ENCODE measurements at places on chromosomes 2 and 18.
A peak's percentile ranks its signal among the peaks of the same experiment; 100 is the strongest.

- DNase-seq = no peak
Measured at GRCh38 chr2:217954469-217954868, 48.3 kb downstream of the TNS1 start.

GRCh38 chr18:79608535-79608934 lies 71.1 kb upstream of the CTDP1 start:
- no peak for DNase-seq

- DNase-seq = peak; percentile 36
Measured at GRCh38 chr2:231211486-231211885, 13.1 kb downstream of the ARMC9 start.

DNA sequence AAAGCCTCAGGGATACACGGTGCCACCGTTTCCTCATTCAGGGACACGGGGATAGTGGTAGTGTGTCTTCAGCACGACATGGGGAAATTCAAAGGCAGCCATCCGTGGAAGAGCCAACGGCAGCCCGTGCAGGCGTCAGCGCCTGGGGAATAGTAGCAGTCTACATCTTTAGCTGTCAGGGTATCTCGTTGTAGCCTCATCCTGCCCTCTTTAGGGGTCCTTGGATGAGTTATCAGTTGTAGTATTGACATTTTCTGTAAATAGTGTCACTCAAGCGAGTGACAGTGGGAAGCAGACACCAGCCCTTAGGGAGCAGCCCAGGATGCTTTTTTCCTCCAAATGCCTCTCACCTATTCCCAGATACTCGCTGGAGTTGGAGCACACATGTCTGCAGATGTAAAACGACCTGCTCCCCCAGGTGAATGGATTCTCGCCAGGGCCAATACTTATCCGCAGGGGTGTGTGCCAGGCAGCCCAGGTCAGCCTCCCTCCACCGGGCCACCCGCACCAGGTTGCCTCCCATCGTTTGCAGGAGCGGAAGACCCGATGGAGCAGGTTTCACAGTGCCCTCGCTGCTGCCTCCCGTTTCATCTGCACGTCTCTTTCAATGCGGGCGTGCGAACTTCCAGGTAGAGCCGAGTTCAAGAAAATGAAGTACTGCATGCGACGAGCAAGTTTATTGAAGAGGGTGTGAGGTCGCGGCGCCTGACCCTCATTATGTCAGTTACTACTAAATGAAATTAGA lies 41.0 kb downstream of the AGAP1 start:
- no peak for DNase-seq

- no peak for DNase-seq
Measured at GRCh38 chr2:159136391-159136790, 150.1 kb downstream of the WDSUB1 start.

GRCh38 chr2:234292962-234293243 lies 204.0 kb downstream of the ARL4C start:
- DNase-seq = no peak

DNA sequence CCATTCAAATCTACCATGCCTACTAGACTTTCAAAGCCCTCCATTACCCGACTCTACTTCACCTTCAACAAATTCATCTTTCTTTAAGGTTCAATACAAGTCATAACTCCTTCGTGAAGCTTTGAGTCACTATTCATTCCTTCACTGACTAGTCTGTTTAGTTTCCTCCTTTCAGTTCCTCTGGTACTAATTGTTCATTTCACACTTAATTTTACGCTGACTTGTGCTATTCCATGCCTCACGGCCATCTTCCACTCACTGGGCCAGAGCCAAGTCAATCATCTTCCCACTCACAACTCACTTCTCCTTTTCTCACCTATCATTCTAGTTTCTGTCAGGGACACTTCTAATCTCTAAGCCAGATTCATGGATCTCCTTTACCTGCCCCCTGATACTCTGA lies 136.2 kb downstream of the MTX2 start:
- no peak for DNase-seq

- no peak for DNase-seq
Measured at GRCh38 chr2:241157841-241158545, 7.7 kb downstream of the PPP1R7 start.

GRCh38 chr2:129361688-129362087 lies 617.8 kb upstream of the RAB6C start:
- DNase-seq = no peak

DNA sequence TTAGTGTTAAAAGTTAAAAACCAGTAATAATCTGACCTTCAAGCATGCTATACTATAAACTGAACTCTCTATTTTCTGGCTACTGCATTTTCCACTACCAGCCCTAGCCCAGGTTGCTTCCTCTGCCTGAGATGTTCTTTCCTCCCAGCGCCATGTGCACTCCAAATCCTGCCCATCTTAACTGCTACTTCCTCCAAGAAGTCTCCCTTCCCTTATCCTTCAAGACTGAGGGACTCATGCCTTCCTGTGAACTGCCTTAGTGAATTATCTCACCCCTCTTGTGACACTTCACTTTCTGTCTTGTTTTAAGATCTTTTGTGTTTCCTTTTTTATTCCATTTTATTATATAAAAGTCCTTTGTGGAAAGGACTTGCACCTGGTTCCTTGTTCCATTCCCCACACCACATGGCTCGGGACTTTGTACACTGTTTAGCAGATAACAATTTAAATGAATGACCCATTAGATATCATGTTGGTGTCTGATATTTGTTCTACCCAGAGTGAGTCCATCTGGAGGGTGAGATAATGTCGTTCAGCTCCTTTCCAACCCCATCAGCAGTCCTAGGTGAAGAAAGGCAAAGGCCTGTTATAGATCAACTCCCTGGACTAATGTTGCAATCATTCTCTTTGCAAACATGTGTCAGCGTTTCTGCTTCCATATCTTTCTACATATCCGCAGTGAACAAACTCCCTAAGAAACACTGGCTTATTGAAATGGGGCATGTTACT lies 20.9 kb upstream of the AGFG1 start:
- DNase-seq = no peak

DNA sequence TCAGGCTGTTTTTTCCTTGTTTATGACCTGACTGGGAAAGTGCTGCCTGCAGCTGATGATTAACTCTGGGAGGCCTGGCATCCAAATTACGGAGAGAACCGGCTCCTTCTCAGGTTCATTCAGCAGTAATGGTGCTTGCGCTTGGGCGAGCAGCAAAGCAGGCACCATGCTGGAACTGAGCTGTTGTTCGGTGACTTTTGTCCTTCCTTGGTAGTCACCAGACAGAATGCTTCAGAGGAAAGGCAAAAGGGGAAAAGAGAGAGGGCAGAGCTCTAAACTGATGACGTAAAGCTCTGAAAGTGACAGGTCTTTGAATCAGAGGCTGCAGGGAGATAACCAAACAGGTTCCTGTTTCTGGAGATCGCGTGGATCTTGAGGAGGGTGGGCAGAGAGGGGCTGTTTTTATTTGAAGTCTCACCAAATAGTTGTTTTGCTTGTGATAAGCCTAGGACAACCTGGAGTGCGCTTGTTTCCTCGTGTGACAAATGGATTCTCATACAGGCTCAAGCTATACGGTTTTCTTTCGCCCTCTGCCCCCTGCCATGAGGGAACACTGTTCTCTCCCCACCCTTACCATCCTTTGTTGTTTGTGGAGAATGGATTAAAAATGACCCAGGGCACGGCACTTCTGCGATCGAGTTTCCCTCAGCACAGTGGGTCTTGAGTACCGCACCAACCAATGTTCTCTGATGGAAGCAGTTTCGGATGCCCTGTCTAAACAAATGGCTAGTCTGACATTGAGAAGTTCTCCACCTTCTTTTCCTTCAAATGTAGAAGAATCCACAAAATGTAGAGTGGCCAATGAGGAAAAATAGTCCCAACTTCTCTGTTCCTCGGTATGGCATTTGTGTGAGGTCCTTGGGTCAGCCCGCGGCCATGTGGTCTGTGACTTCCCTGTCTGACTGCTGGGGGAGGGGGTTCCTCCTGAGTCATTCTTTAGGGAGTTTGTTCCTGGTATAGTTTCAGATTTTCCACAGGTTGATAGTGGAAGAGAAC lies 1.3 kb downstream of the RASGRP3 start:
- DNase-seq = no peak

DNA sequence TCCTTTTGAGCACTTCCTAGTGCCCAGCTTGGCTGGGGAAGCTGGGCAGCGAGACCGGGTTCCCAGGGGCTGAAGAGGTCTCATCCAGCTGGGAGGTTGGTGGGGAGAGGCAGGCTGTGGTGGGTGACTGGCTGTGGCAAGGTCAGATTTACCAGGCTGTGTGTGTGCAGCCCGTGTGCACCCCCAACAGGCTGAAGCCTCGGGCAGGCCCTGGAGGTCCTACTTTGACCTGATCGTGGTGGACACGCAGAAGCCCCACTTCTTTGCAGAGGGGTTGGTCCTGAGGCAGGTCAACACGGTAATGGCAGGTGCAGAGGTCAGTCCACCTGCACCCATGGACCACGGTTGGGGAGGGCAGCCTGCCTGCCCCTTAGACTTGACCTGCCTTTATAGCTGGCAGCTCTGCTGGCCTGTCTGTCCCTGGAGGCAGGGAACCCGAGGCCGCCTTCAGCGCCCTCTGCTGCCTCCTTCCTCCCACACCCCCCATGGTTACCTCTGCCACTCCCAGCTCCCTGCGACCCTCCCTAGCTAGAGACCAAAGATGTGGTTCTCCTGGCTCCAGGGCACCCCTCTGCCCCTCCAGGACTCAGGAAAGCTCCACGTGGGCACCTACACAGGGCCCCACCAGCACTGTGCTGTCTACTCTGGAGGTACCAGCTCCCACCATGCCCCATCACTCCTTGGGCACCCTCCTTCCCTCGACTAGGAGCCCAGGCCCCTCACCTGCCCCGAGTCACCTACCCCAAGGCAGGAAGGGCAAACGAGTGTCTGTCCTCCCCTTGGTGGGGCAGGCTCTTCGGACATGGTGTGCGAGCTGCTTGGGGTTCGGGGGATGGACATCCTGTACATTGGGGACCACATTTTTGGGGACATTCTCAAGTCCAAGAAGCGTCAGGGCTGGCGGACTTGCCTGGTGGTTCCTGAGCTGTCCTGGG lies 4.0 kb downstream of the NT5DC4 start:
- DNase-seq = no peak

- DNase-seq = peak; percentile 46
Measured at GRCh38 chr2:158988501-158988900, 20.1 kb downstream of the TANC1 start.

- DNase-seq = no peak
Measured at GRCh38 chr2:157923598-157924217, 47.6 kb upstream of the ACVR1 start.

GRCh38 chr2:83016343-83017110 lies 1442.6 kb downstream of the SUCLG1 start:
- no peak for DNase-seq

GRCh38 chr2:237700512-237701032 lies 73.2 kb downstream of the LRRFIP1 start:
- no peak for DNase-seq

GRCh38 chr2:32680942-32681341 lies 53.1 kb downstream of the TTC27 start:
- DNase-seq = no peak

- DNase-seq = no peak
Measured at GRCh38 chr2:24546669-24547068, 55.6 kb downstream of the NCOA1 start.

DNA sequence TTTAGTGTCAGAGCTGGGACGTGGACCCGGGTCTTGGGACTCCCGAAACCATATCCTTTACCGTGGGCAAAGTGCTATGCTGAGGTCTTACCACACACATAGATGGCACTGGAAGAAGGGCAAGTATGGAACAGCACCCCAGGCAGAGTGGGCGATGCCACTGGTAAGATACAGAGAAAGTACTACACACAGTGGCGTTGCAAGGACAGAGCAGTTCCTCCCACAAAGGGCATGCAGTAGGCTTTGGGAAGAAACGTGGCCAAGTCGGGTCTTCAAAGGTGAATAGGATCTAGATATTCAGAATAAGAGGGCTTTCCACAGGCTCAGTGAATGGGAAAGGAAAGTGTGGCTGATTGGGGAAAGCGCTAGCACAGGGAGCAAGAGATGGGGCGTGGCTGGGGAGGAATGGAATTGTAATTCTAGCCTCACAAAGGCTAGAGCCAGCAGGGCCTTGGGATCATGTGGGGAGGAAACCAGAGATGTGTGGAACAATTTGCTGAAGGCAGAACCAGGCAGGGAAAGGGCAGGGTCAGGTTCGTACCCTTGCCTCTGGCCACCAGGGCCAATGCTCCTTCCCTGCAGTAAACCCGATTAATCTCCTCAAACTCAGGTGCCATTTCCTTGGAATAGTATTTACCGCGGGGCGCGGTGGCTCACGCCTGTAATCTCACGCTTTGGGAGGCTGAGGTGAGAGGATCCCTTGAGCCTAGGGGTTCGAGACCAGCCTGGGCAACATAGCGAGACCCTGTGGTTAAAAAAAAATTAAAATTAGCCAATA lies 36.0 kb downstream of the PCBP1 start:
- peak; percentile 70 for DNase-seq

- DNase-seq = no peak
Measured at GRCh38 chr2:3159782-3160545, 217.7 kb downstream of the EIPR1 start.

GRCh38 chr18:40555914-40556313 lies 1399.1 kb upstream of the PIK3C3 start:
- peak; percentile 37 for DNase-seq

- DNase-seq = no peak
Measured at GRCh38 chr2:102027036-102027980, 35.5 kb downstream of the IL1R2 start.

DNA sequence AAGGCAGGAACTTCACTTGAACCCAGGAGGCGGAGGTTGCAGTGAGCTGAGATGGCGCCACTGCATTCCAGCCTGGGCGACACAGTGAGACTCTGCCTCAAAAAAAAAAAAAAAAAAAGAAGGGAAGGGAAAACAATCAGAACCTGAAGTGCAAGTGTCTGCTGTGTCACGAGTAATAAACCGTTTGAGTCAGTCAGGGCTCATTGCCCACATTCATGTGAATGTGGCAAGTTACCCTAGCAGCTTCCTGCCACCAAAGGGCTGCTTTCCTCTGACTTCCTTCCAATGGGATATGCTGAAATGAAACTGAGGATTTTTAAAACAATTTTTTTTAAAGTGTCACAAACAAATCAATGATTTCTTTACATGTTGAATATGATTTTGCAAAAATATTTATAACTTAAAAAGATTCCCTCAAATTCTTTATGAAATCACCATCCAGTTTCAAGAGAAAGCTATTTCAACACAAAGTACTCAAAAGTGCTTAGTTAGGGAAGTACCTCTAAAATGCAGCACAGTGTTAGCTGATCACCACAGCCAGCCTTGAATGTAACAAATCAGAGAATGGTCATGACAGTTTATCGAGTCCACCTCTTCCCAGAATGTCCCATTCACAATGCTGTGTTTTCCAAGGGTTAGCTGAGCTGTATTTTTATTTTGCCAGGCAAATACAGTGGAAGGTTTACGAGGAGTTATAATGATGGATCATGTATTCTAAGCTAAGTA lies 36.4 kb downstream of the WDSUB1 start:
- peak; percentile 65 for DNase-seq

DNA sequence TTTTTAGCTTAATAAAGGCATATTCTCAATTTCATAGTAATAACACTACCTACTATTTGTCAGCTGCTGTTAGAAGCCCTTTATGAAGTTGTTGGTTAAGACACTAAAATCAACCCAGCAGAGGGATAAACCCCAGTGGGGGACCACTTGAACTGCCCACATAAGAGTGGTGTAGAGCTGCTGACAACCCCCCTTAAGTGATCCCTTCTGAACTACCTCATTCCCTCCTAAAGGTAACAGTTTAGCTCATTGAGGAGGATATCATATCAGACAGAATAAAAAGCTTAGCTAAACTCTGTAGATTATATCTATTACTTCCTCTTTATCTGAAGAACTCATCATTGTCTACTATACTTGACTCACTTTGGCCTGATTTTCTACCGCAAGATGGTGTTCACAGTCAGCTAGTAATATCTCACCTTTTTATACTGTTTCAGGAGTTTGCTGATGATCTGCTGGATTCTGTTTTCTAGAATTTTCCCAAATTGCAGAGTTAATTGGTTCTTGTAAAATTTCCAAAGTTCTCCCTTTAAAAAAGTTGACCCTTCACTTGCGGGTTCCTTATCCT lies 16.2 kb downstream of the GALM start:
- DNase-seq = no peak

All from left lung (tissue), 14 donors.